Type B pancreatic cell (in vitro differentiated cells): ENCODE measurements at places on chromosomes 6 and 20.

GRCh38 chr6:157541618-157542413 is 160.8 kb downstream of the ZDHHC14 start:
- no peak for DNase-seq

DNA sequence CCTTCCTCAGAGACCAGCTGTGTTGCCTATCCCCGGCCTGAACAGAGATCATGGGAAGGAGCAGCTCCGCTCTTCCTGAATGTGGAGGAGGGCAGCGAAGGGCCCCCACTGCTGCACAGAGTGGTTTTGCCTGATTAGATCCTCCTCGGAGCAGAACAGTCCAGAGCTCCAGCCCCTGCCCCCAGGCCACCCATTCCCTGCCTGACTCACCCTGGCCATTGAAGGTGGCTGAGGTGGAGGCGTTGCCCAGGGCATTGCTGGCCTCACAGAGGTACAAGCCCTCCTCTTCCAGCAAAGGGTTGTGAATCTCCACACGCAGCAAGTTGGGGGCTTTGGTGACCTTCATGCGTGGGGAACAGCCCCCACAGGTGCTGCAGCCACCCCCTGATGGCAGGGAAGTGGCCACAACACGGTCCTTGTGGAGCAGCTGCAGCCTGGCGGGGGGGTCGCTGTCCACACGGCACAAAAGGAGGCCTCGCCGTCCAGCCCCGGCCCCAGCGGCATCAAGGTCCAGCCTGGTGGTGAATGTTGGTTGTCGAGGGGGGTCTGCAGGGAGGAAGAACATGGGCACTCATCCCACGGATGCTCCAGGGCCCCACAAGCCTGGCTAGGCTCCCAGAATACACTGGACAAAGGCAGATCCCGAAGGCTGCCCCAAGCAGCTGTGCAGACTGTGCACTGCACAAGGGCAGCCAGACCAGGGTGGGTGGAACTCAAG is 14.7 kb downstream of the SIGLEC1 start:
- DNase-seq, result no peak

DNA sequence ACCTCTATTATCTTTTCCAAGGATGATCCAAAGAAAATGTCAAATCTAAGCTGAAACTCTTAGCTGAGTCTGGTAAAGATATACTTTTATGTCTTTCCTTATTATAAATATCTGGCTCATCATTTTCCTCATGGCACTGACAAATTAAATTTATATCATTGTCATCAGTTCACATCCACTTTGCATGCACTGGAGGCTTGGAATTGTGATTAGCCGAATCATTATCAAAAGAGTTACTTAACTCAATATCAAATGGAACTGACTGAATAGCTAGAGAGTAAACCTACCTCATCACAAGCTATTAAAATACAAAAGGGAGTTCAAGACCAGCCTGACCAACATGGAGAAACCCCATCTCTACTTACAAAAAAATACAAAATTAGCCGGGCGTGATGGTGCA is 713.9 kb upstream of the MARCKS start:
- DNase-seq, result no peak

- no peak for DNase-seq
These were observed 4.0 kb downstream of the CDKN1A start for GRCh38 chr6:36682328-36683144.

- no peak for DNase-seq
These were observed 20.3 kb upstream of the TENT5A start for GRCh38 chr6:81772741-81773140.

DNA sequence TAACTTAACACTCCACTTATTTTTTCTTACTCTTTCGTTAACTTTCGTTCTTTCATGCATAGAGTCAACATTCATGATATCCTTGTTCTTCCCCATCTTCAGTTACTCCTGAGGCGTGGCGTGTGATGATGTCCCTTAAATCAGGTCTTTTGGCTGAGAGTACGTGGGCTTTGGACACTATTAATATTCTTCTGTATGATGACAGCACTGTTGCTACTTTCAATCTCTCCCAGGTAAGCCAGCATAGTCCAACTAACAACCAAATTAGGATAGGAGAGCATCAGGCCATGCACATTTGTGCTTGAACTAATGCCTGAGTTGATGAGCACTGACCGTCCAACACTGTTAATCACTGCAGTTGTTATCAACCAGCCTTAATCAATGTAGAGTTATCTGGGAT is 119.6 kb downstream of the TMEM242 start:
- DNase-seq, result no peak

DNA sequence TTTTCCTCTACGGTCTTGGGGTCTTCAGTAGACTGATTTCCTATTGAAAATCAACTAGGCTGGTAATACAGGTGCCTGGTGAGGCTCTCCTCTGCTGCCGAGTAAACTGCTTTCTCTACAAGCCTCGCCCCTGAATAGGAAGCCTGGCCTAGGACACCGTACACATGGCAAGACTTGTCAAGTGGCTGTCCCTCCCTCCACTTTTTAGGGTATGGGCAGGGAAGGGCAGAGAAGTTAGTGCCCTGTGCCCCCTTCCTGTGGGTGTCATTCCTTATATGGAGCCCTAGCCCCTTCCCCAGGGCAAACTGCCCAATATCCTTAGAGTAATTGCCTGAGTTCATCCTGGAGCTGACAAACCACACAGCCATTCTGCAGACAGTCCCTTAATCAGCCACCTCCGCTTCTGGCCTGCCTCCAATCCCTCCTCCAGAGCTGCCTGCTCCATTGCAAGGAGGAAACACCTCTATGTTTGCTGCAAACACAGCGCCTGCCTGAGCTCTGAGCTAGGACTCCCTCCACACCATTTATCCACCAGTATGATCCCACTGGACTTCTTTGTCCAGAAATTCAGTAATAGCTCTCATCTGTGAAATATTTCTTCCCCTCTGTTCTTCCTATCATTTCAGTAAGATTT is 93.1 kb downstream of the CHD6 start:
- no peak for DNase-seq

- DNase-seq, result no peak
These were observed 117.9 kb upstream of the AKAP12 start for GRCh38 chr6:151121900-151122299.

DNA sequence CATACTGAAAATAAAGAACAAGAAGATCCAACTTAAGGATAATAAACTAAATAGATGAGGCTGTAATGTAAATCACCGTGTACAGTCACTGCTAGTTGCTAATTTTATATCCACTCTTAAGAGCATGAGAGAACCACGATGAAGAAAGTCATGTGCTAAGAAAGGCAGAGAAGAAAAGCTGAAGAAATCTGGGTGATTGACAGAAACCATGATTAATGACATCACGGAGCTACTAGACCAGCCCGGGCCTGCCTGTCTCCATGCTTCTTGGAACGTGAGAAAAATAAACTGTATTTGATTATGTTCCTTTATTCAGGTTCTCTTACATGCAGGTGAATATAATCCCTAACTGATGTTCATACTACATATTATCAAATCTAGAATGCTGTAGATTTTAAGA is 84.2 kb upstream of the E2F3 start:
- no peak for DNase-seq

DNA sequence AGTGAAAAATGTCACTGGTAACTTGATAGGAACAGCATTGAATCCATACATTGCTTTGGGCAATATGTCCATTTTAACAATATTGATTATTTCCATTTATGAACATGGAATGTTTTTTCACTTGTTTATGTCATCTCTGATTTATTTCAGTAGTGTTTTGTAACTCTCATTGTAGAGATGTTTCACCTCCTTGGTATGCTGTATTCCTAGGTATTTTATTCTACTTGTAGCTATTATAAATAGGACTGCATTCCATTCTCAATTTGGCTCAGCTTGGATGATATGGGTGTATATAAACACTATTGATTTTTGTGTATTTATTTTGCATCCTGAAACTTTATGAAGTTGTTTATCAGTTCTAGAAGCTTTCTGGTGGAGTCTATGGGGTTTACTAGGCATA is 730.3 kb downstream of the DOK5 start:
- DNase-seq, result no peak

DNA sequence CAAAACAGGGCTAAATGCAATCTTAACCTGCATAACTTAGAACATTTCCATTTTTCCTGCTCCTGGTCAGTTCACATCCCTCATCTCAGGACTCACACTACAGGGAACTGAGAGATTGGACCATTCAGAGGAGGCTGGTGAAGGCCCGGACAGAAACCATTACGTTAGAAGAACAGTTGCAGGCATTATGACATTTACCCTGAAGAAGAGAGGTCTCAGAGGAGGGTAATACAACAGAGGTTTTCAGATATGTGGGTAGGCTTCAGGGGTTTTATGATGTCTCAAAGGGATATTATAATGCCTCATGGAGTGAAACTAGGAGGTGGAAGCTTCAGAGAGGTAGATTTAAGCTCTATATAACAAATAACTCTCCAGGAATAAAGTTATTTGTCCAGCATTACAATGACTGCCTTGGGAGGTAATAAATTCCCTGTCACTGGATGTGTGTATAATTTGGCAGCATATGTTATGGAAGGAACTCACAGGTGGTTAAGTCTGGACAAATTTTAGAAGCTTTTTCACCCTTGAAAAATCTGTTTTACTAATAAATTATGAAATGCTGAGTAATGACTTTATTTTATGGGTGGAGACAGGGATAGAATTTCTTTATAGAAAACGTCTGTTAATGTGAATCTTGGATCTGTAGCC is 36.7 kb upstream of the RIPOR2 start:
- no peak for DNase-seq

DNA sequence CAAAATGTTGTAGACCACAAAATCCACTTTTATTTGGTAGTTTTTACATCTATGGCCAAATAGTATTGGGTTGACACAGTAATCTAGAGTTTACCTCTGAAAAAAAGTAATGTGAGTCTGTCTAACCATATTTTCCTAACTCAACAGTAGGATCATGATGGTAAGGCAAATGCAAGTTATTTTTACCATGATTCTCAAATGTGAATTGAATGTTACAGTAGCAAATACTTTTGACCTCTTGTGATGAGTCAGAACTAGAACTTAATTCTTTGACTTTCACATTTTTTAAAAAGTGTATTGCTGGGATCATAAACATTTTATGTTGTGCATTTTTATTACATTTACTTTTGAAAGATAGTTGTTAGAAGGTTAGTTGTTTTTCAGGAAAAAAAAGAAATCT is 22.0 kb downstream of the RNF146 start:
- DNase-seq, result no peak

DNA sequence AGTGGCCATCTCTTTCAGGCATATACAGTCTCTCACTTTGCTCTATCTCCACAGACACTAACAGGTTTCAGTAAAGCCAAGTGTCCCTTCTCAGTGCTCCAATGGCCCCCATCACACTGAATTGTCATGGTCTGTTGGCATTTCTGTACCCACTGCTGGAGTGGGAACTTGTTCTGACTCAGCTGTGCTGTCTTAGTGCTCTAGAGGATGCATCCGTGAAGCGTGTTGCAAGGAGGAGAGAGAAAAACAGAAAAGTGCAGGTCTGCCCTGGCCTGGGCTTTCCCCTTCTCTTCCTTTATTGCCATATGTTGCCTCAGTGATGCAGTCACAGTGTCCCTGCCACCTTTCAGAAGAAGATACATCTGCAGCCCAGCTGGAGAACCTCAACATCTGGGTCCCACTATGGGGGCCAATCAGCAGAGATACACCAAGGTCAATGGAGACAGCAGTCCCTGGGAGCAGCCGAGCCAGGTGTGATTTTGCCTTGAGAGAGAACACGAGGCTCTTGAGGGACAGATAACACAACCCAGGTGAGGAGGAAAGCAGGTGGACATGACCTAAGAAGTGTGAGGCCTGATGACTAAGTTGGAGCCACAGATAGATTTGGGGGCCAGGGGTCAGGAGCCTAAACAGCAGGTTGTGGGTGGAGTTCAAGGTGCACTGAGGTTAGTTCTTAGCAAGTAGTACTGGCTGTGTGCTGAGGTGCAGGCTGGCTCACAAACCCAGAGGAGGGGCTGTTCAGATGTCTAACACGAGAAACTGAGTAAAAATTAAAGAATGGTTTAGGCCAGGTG is 5.6 kb upstream of the PLCG1 start:
- no peak for DNase-seq
